Ovary (tissue), 10 donors: ENCODE measurements at places on chromosomes 1 and 21.

- H3K27me3 ChIP-seq, result no peaks in the 10 kb centered on the region
- peaks cover 6% of the 10 kb centered on the region for H3K4me1 ChIP-seq
- no peak overlapping the region for H3K27ac ChIP-seq
- DNase-seq, result peak; percentile 78
Observed at GRCh38 chr1:33086384-33086850, 5.5 kb downstream of the AZIN2 start.

DNA sequence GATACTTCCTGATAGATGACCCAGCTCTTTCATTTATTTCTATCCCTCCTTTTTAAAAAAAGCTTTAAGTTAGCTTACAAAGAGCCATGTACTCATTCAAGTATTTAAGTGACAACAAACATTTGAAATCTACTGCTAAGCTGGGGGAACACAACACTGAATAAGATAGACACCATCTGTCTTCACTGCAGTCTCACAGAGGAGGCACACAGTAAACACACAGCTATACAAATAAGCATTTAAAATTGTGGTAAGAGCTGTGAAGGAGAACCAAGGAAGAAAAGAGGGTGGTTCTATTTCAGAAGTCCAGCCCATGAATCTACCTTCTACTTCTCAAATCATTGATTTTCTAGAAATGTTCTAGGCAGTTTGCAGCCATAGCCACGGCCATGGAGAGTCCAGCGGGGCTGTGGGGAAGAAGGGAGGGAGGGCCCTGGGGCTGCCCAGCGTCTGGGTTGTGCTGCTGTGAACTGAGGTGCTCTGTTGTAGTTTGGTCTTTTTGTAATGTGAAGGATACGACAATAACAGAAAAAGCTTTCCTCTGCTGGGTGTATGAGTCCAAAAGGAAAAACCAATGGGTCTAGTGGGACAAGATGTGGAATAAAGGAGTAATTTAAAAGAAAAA, 28.2 kb downstream of the PRDM2 start:
- H3K4me3 ChIP-seq, result no peak overlapping the region
- H3K27ac ChIP-seq, result no peak overlapping the region
- no peaks in the 10 kb centered on the region for H3K27me3 ChIP-seq
- H3K36me3 ChIP-seq, result no peaks in the 10 kb centered on the region
- peaks cover 17% of the 10 kb centered on the region for H3K4me1 ChIP-seq

GRCh38 chr21:38734646-38735365, 70.9 kb upstream of the ETS2 start:
- H3K27me3 ChIP-seq, result no peaks in the 10 kb centered on the region
- peak overlapping the region; percentile 13 for H3K27ac ChIP-seq
- no peaks in the 10 kb centered on the region for H3K36me3 ChIP-seq
- no peak for DNase-seq
- no peaks in the 10 kb centered on the region for H3K4me1 ChIP-seq

- no peaks in the 10 kb centered on the region for H3K27me3 ChIP-seq
- no peaks in the 10 kb centered on the region for H3K36me3 ChIP-seq
- no peaks in the 10 kb centered on the region for H3K4me1 ChIP-seq
- H3K27ac ChIP-seq, result no peak overlapping the region
Observed at GRCh38 chr1:179702946-179703539, 40.0 kb upstream of the FAM163A start.

DNA sequence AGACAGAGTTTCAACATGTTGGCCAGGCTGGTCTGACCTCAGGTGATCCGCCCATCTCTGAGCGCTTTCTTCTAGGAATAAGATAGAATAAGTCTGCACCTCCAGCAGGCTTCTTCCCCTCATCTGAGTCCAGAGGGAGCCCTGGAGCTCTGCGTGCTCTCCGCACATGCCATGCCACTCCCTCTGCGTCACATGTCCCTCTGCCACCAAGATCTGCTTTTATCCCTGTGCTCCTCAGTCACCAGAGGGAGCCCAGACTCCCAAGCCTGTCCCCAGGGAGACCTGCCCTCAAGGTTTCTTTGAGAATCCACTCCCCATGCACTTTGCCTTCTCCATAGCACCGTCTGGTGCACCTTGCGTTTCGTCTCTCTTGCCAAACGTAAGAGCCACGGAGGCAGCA, 213.0 kb downstream of the CAMTA1 start:
- no peak for DNase-seq
- H3K27me3 ChIP-seq, result no peaks in the 10 kb centered on the region
- no peaks in the 10 kb centered on the region for H3K36me3 ChIP-seq
- peaks cover 1% of the 10 kb centered on the region for H3K4me1 ChIP-seq
- H3K4me3 ChIP-seq, result no peak overlapping the region
